ENCODE measurements at places on chromosomes 1 and 21.

DNA sequence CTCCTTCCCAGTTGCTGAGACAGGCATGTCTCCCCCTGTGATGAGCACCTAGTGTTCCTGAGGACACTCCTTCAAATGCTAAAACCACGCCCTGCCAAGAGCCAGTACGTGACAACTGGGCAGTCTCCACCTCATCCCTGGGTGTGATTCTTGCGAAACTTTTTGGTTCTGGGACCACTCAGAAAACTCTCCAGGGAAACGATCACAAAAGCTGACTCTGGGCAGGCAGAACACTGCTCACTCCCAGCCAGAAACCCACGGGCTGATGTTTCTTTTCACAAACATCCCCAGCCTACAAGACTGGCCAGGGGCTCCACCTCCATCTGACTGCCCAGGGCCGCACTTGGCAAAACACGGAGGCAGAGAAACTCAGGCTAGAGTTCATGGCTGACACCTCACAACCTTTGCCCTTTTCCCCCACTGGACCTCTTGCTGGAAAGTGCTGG, 24.4 kb downstream of the DHRS3 start:
- DNase-seq: no peak

DNA sequence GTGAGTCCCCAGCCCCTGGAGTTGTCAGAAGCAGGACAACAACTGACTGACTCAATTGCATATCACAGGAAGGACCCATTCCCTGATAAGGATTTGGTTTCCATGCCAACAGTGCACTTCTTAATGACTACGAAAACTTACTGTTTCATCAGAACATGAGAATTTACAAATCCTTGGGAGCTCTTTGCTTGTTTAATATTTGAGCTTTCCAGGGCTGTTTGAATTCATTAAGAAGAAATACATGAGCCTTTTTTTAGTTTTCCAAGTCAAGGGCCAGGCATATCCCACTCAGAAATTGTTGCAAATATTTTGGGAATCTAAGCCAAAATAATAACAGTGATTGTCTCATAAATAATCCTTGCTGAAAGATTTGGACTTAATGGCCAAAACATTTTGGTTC, 27.2 kb upstream of the COL24A1 start:
- DNase-seq: no peak

DNA sequence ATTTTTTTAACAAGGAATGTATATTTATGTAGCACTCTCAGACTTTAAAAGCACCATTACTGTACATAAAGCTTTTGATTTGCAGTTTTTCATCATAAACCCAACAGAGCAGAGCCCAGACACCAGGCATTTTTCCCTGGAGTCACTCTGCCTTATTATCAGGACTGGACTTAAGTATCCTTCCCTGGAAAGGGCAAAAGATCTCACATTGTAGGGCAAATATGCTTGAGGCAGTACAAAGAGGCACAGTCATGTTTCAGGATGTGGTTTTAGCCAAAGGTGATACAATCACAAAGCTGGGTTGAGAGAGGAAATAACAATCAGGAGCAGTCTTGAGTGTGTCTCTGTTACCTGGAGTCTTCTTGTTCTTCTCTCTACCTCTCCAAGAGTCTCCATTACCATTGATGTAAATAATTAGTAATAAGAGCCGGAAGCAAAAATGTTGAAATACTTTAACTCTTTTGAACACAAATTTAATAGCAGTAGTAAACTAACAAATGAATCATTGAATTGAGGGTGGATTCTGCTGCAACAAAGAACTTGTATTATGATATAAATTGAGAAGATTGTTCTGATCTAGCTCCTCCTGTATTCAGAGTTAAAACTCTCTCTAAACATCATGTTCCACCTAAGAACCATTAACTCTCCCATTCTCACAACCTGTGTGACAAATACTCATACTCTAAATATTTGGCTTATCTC, 160.5 kb downstream of the LTN1 start:
- DNase-seq: no peak

DNA sequence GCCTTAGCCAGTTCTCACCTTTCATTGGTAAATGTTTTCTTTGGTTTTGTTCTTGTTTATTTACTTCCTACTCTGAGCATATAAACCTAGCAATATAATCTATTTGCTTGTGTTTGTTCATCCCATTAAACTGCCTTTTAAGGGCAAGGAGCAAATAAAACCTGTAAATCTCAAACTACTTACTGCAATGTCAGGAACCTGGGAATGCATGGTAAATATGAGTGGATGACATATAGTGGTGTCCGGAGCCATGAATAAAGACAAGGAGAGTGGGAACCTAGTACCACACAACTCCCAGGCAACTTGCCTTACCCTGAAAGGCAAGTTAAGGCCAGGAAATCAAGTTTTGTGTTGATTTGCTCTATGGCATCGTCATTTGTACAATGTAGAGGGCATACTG, 1133.7 kb upstream of the NCAM2 start:
- no peak for DNase-seq

GRCh38 chr1:117897551-117897950, 31.9 kb downstream of the GDAP2 start:
- DNase-seq: no peak

DNA sequence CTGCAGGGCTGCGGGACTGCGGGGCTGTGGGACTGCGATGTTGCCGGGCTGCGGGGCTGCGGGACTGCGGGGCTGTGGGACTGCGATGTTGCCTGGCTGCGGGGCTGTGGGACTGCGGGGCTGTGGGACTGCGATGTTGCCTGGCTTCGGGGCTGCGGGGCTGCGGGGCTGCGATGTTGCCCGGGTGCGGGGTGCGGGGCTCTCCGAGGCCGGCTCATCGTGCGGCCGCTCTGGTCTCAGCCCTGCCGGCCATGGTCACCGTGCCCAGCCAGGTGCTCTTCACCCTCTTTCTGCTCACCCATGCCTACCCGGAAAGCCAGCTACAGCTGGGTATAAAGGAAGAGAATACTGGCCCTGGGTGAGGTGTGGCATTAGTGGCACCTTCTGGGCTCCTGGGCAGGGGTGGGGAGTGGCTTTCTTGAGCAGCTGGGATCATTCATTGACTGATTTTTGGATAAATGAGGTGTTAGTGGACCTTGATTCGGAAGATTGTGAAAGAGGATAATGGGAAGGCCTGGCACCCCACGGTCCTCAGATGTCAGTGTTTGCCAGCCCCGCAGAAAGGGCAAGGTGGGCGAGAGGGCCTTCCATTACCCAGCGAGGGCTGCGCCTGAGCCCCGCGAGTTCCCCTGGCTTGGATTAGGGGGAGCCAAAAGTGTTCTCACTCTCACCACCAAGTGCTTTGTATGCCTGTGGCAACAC, 36.3 kb downstream of the COQ8A start:
- DNase-seq: no peak

Measured in eye (tissue), 1 donor.